ENCODE measurements at places on chromosomes 11 and 22. TPM values are rescaled to one million over a fixed set of nuclear protein-coding genes. Genes with fewer than 3 reads are reported as not detected.

- DNase-seq, result no peak
Measured at GRCh38 chr11:10856689-10857458, 979 bp downstream of the ZBED5 start.

GRCh38 chr11:45906096-45906682, 882 bp downstream of the FREY1 start:
- no peak for DNase-seq

DNA sequence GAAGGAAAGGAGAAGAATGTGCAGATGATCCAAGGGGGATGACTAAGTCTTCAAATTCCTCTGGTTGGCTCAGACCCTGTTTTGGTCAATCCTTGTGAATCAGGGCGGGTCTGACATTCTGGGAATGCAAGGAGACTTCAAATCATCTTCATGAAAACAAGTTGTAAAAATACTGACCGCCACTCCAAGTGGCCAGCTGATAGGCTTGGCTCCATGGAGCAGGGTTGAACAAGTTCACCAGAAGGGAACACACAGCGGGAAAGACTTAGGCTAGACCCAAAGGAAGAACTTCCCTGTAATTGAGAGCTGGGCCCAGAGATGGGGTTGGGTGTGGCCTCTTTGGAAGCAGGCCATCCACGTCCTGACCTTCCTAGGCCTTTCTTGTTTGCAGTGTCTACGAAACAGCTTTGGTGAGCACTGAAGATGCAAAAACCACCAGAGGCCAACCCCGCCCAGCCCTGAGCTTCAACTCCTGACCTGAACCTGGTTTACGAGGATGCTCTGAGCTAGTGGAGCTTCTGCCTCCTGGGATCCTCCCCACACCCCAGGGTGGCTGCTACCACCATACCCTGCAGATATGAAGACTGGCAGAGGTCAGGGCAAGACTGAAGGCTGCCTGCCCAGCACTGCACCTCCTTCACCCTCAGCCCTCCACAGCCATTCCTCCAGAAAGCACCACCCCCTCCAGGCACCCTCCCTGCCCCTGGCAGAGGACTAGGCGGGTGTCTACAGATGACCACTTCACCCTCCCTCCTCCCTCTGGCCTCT, 26.1 kb downstream of the GDPD5 start:
- DNase-seq, result no peak

DNA sequence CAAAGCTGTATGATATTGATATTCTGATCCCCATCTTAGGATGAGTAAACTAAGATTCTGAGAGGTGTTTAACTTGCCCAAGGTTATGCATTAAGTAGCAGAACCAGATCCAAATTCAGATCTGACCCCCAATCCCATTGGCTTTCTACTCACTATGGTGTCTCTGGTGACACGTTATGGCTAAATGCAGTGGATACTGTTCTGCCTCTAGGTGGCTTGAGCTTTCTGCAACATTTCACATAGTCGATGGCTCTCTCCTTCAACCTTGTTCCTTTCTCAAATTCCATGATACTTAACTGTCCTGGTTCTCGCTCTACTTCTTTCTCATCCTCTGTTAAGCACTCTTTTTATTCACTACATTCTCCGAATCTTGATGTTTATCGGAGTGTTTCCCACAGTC, 9.4 kb downstream of the C11orf97 start:
- no peak for DNase-seq

DNA sequence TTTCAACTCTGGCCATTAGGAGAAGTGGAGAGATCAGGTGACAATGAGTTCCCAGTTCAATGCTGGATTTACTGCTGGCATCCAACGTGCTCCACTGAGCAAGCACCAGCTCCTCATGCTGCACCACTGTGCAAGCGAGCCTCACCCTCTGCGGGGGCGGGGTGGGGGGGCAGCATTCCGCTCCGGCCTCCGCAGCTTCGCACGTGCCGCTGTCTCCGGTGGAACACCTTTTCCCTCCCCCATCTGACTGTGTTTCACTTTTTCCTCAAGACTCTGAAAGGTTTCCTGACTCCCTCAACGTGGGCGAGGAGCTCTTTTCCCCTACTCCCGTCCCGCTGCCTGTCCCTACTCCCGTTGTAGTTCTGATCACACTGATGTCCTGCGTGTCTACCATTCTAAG, 835 bp upstream of the RHOD start:
- no peak for DNase-seq

DNA sequence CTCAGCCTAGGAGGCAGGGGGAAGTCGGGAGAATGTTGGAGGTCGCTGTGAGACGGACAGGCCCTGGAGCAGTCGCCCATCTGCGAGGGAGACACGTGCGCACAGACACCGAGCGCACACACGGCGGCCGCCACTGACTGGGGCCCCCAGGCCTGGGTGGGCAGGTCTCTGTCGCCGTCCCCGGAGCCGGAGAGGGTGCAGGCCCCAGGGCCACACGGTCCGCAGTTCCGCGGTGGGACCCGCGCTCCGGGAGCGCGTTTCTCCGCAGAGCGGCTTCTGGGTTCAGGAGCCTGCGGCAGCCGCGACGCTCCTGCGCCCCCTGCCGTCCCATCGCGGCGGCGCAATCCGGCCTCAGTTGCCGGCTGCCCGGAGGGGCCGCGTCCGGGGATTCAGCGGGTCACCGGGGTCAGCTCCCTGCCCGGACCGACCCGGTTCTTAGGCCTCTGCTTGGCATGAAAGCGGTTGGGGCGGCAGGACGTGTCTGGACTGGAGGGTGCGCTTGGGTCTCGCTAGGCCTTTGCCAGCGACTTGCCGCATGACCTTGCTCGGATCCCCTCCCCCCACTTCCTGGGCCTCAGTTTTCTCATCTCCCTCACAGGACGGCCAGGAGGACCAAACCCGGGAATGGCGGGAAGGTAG, 31.2 kb downstream of the PDE2A start:
- peak; percentile 74 for DNase-seq

- peak; percentile 86 for DNase-seq
Measured at GRCh38 chr11:61429346-61429690, 457 bp downstream of the CPSF7 start.

DNA sequence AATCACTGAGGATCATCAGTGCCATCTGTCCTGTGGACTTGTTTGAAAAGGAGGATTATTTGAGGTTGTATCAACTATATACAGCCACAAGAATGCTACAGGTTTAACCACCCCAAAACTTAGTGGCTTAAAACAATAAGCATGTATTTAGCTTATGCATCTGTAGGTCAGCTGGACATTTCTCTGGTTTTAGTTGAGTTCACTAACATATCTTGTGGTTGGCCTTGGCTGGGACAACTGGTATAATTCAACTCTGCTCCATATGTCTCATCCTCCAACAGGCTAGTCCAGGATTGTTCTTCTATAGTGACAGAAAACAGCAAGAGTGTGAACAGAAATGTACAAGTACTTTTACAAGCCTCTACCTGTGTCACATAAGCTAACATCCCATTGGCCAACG, 49.9 kb upstream of the SOX6 start:
- DNase-seq, result no peak

DNA sequence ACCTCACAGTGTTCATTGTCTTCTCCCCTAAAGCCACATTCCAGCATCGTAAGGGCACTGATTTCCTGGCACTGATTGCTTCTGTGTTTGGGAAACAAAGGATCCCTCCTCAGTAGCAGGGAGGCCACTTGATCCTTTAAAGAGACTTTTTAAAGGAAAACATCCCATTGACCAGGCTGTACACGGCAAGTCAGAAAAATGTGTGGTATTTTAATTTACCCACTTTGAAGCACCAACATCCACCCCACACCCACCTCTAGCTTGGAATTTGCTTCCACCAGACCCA, 364.9 kb downstream of the SHANK2 start:
- no peak for DNase-seq

DNA sequence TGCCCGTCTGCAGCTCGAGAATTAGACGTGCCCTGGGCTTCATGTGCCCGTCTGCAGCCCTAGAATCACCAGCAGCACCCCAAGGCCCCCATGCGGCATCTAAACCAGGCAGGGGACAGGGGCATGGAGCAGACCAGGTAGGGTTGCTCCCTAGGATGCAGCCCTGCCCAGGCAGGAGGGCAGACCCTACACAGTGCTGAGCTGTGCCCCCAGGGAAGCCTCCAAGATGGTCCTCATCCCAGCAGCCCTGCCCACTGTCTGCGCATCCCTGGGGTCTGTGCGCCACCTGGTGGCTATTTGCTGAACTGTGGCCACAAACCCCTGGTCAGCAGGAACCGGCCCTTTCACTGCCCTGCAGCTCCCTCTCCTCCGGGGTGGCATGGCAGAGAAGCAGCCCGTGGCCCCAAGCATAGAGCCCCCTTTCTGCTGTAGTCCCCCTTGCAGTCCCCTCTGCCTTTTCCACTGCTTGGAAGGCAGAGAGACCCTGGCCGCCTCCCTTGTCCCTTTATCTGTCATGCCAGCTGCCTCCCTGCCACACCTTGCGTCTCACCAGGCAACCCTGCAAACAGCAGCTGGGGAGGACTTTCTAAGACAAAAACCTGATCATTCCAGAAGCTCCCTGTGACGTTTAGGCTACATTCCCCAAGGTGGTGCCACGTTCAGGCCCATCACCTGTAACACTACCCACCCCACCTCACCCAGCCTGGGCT, 86.6 kb downstream of the KCNQ1 start:
- DNase-seq, result peak; percentile 62

DNA sequence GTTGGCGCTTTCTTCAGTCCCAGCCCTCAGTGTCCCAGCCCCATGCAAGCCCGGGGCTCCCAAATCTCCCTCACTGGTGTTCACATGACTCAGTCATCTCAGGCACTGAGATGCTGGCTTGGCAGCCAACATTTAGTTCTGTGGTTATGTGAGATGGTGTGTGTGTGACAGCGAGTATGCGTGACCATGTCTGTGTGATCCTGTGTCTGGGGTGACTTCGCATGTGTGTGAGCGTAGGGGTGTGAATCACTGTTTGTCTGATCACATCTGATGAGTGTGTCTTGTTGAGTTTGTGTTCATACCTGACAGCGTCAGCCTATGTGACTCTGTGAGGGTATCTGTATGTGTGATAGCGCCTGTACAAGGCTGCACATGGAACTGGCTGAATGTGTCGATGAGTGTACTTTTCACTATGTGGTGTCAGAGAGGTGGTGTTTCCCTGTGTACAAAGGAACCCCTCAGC, 16.2 kb downstream of the CREB3L1 start:
- DNase-seq, result no peak

- no peak for DNase-seq
Measured at GRCh38 chr22:43535336-43535735, 123.5 kb downstream of the MPPED1 start.

GRCh38 chr22:46812034-46812605, 49.7 kb downstream of the TBC1D22A start:
- DNase-seq, result no peak

GRCh38 chr22:49853981-49854831, 562 bp downstream of the ZBED4 start:
- peak; percentile 42 for DNase-seq

- DNase-seq, result no peak
Measured at GRCh38 chr11:98600103-98600502, 420.6 kb upstream of the CNTN5 start.

DNA sequence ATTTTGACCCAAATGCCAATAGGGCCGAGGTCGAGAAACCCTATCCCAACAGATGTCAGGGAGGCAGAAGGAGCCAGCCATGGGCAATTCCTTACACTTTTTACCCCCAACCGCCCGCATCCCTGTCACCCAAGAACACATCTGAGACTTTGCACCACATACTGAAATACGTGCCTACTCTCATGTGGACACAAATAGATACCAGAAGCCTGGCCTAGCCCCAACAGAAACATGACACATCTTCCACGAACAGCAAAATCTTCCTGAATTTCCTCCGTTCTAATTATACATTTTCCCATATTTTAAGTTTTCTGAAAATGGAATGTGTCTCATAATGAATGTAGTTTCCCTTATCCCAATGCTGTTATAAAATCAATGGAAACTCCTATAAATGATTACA, 64.7 kb downstream of the SLC1A2 start:
- DNase-seq, result no peak

- no peak for DNase-seq
Measured at GRCh38 chr22:17924076-17924475, 100.3 kb downstream of the MICAL3 start.

GRCh38 chr11:2746401-2747247, 46.8 kb upstream of the KCNQ1OT1 start:
- no peak for DNase-seq

DNA sequence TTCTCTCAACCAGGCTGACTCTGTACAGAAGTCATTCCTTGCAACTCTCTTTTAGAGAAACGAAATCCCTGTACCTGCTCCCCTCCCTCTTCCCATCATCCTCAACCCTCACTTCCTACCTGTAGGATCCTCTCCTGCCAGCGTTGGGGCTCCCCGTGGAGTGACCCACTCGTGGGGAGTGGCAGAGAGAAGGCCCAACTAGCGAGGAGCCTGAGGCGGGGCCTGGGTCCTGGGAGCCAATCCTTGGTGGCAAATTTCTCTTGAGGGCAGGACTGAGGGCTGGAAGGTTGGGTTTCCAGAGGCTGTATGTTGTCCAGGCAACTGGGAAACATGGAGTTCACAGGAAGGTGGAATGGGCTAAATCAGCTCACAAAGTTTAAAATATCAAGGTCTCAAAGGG, 10.4 kb downstream of the NHERF4 start:
- DNase-seq, result no peak

DNA sequence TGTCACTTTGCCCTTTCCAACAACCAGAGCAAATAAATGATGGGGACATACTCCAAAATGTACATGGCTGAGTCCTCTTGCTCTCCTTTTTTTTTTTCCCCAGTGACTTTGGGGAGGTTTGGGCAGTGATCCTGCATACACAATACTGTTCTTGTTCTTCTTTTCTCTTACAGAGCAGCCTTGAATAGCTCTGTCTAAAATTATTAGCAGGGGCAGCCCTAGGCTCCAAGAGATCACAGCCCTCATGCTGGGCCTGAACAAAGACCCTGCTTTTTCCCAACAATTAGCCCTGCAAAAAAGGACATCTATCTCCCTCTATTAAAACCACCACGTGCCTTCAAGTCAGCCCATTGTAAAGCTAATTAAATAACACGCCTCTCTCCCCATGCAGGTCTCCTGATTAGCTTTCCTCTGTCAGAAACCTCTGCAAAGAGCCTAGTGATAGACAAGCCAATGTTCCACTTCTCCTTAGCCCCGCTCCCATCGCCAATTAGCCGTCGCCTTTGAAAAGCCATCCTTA, 54.7 kb downstream of the ETS1 start:
- DNase-seq, result no peak

Gene SMIM38
- 0.20 TPM for total RNA-seq

Gene PDE2A
- 0.42 TPM for total RNA-seq

Gene SLC22A24
- total RNA-seq, result not detected

Gene DCHS1
- total RNA-seq, result 1.4 TPM

Gene ZC3H12C
- total RNA-seq, result 0.10 TPM

Gene BMAL1
- 12.2 TPM for total RNA-seq

Gene GPR83
- not detected for total RNA-seq

Gene ZNF215
- 2.4 TPM for total RNA-seq

Gene LIPT2
- 6.0 TPM for total RNA-seq
